Activated naive CD4-positive, alpha-beta T cell (primary cell): ENCODE measurements at places on chromosomes 5 and 9.

DNA sequence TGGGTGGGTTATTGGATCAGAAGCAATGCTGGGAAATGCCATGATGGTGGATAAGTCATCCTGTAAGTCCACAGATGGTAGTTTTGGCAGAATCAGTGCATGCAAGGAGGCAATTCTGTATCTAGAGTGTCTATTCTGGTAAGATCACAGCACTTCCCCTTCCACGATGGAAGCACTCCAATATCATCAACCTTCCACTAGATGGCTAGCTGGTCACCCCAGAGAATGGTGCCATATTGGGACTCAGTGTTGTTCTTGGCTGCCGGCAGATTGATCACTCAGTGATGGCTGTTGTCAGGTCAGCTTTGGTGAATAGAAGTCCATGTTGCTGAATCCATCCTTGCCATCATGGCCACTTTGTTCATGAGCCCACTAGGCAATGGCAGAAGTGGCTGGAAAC lies 553.5 kb downstream of the CSNK1G3 start:
- no peak for DNase-seq

DNA sequence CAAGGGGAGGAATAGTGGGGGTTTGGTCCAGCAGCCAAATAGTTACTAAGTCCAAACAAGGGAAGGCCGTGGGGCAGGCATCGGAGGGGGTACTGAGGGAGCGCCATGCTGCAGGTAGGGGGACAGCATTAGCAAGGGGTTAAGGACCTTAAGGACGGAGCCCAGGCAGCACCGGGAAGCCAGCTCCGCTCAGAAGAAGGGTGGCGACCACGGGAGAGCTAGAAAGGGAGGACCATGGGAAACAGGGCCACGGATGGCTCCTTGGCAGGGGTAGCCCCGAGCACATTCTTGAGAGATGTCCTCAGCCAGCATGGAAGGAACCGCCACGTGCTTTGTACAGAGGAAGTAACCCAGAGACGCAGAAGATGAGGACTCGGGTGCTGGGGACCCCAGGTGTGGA lies 76.2 kb upstream of the STXBP1 start:
- DNase-seq = no peak

DNA sequence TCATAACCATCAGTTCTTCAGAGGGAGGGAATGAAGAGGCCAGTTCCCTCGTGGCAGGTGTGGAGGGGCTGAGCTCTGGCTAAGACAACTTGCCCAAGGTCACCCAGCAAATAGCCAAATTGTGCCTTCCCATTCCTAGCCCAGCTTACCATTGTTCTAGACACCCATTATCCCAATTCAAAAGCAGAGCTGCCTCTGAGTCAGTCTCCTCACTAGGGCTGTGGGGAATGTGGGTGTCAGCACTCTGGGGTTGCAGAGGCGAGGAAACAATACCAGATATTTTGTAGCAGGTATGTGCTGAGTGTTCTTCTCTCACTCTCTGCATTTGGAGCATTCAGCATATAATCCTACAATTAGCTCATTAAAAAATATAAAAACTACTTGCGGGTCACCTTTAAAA lies 270.8 kb downstream of the PSAT1 start:
- DNase-seq = no peak

GRCh38 chr9:127014910-127015540 lies 100.4 kb downstream of the RALGPS1 start:
- no peak for DNase-seq

- no peak for DNase-seq
These were observed 137.5 kb downstream of the CPLANE1 start for GRCh38 chr5:37111426-37112382.

DNA sequence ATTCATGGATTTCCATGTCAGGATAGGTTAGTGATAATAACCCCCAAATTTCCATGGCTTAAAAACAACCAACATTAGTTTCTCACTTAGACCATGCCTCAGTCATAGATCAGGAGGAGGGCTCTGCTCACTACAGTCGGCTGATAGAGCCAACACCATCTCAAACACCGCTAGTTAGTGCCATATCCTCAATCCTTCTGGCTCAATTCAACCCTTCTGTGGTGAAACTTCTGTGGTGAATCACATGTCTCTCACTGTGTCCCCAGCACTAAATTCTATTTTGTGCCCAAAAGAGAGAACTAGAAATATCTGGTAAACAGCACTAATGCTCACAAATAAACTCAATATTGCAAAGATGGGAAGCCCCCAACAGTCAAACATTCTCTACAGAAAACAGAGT lies 21.1 kb downstream of the ECPAS start:
- no peak for DNase-seq

DNA sequence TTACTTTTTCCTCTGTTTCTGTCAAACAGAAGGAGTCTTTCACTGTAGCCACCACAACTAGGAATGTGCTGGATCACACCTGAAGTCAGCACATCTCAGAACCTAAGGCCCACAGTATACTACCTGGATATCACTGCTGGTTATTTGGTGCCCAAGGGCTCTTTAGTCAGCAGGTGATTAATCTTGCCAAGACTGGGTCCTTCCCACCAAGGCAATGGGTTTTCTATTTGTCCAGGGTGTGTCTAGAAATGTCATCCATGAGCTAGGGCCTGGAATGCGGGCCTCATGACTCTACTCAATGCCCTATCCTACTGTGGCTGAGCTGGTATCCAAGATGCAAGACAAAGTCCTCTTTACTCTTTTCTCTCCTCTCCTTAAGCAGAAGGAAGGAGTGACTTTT lies 9.8 kb upstream of the PCDHAC1 start:
- DNase-seq = no peak

DNA sequence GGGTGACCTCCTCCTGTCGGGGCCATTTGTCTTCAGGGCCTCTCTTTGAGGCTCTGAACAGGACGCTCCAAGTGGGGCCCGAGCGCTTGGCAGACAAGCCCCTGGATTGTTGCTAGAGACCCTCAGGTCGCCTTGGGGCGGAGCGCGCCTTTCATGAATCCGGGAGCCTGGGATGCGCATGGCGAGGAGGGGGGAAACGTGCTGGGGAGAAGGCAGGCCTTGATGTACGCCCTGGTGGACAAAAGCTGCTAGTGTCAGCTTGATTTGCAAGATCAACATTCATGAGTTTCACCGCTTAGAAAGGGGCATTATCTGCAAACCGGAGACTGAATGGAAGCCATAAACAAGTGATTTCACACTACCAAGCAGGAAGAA lies 226.3 kb downstream of the SMARCA2 start:
- DNase-seq = no peak

DNA sequence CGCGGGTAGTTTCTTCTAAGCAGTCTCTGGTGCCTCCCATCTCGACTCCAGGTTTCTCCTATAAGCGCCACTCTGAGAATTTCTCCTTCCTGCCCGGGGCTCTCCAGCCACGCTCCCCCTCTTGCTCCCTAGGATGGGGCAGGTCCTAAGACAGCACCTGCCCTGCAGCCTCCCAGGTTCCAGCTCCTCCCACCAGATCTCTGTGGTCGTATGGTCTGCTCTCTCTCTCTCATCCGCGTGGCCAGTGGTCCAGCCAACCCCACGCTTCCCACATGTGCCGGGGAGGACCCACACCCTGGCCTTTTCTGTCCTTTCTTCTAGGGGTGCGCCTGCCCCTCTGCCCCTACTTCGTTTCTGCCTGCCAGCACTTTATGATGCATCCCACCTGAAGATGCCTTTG lies 40.5 kb downstream of the MVB12B start:
- no peak for DNase-seq

- no peak for DNase-seq
These were observed at the start of gene IL13 for GRCh38 chr5:132657676-132658380. TSS of gene IL13 (plus strand) at chr5:132658173. CDS start at chr5:132658187, 14 bp downstream.

DNA sequence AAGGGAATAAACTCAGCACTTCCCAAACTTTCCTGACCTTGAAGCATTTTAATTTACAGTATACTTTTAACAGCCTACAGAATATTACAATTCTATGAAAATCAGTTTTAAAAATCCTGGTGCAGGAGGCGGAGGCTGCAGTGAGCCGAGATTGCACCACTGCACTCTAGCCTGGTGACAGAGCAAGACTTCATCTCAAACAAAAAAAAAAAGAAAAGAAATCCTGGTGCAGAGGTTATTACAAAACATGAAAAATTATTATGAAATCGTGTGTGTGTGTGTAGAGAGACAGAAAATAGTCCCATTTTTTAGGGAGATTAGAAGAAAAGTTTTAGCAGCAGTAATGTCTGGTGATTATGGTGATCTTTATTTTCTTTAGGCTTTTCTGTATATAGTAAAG lies 26.9 kb downstream of the GOLPH3 start:
- DNase-seq = no peak

DNA sequence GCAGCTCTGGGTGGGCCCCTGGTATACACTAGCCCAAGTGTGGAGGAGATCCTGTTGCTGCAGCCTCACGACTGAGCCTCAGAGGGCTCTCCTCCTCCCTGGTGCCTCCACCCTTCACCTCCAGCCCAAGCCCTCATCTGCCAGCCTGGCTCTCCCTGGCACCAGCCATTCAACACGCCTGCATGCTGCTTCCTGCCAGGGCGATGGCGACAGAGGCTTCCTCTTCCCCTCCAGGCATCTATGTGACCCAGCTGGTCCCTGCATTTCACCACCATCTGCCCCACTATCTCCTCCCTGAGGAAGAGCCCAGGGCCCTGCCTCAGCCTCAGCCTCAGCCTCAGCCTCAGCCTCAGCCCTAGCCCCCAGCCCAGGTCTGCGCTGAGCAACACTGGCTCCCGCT lies 54.8 kb upstream of the ANGPTL2 start:
- DNase-seq = no peak

GRCh38 chr9:72477930-72478518 lies 43.4 kb upstream of the TMC1 start:
- DNase-seq = no peak

DNA sequence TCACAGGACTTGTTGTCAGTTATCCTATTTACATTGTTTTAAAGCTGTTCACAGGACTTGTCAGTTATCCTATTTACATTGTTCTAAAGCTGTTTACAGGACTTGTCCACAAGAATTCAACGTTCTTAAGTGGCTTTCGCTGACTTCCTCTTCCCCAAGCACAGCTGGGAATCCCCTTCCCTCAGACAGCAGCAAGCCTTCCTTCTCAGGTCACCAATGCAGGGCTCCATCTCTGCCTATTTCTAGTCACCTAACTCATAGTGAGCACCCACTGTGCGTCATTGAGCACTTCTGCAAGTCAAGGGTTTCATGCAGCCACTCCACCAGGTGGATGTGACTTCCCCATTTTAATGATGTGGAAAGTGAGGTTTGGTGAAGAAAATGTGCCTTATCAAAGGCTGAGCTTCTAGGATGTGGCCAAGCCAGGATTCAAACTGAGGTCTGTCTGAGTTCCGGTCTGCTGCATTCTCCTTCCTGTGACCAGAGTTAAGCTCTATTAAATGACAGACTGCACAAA lies 109.8 kb upstream of the ZNF462 start:
- no peak for DNase-seq
